ENCODE measurements at places on chromosomes 5 and 9.

DNA sequence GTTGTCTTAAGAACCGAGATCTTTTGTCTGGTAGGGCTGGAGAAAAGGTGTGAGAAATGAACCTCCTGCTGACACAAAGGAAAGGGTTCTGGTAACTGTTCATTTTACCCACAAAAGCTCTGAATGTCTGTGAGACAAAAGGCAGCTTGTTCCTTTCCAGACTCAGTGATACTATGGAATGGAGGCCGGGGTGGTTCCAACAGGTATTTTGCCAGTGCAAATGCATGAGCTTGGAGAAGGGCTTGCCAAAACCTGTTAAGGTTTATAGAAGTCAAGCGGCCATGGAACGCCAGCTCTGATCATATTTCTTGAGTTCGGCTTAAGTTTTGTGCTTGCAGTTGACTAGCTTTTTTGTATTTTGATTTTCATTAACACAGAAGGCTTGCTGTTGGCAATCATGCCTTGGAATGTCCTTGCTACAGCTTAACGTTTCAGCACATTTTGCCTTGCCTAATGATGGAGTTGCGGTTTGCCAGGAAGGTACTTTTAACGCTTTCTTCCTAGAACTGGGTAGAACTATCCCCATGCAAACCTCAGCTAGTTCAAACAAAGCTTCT, 328.6 kb downstream of the PIK3R1 start:
- no peaks in the 10 kb centered on the region for H3K27me3 ChIP-seq
- no peak overlapping the region for H3K4me3 ChIP-seq
- no peaks in the 10 kb centered on the region for H3K36me3 ChIP-seq
- DNase-seq, result no peak

DNA sequence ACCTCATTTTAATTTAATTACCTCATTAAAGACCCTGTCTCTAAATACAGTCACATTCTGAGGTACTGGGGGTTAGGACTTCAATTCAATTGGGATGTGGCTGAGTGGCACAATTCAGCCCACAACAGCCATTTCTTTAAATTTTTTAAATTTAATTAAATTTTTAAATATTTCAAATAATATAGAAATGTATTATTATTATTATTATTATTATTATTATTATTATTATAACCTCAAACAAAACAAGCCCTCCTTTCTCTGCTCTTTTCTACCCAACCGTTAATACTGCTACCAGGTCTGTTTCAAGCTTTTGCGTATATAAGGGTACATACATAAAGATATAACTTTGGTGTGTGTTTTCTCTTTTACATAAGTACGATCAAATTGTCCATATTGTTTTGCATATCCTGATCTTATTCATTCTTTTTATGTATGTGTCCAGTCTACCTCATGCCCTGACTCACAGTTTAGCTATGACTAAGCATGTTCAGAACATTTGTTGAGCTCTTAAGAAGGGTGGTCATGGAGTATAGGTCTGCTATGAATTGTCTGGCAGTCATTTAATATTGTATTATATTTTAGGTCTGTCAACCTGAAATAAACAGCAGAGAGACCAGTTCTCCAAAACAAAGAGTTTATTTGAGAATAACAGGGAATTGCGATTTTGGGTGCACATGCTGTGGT, 16.1 kb upstream of the RAB14 start:
- no peak for DNase-seq
- no peaks in the 10 kb centered on the region for H3K27me3 ChIP-seq
- no peaks in the 10 kb centered on the region for H3K36me3 ChIP-seq
- H3K4me1 ChIP-seq, result no peaks in the 10 kb centered on the region

DNA sequence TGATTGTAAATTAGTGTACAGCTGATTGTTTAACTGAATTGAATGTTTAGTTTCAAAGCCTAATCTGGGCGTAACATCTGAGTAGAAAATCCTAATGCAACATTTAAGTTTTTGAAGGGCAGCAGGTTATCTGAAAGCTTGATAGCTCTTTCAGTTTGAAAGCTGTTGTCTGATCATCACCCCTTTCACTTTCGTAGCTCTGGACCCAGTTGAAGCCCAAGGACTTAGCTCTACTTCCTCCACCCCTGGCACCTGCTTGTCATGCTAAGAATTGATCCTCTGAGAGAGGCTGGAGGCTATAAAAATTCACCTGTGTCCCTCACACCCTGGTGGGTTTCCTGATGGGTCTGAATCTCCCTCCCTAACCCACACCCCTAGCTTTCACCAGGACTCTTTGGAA, 86.0 kb downstream of the ZFAND5 start:
- DNase-seq, result no peak
- H3K4me1 ChIP-seq, result no peaks in the 10 kb centered on the region
- H3K27ac ChIP-seq, result no peak overlapping the region
- H3K36me3 ChIP-seq, result no peaks in the 10 kb centered on the region

GRCh38 chr5:88734191-88734640, 148.8 kb downstream of the MEF2C start:
- peak overlapping the region; percentile 27 for H3K4me3 ChIP-seq
- no peaks in the 10 kb centered on the region for H3K36me3 ChIP-seq
- no peaks in the 10 kb centered on the region for H3K27me3 ChIP-seq

GRCh38 chr9:100619665-100620064, 41.8 kb downstream of the CAVIN4 start:
- DNase-seq, result no peak
- H3K36me3 ChIP-seq, result no peaks in the 10 kb centered on the region
- H3K27ac ChIP-seq, result no peak overlapping the region
- no peaks in the 10 kb centered on the region for H3K4me1 ChIP-seq

GRCh38 chr5:128038643-128039042, 44.9 kb upstream of the SLC12A2 start:
- no peaks in the 10 kb centered on the region for H3K36me3 ChIP-seq
- H3K4me3 ChIP-seq, result no peak overlapping the region
- H3K27me3 ChIP-seq, result no peaks in the 10 kb centered on the region
- no peak for DNase-seq
- H3K27ac ChIP-seq, result no peak overlapping the region
- peaks cover 3% of the 10 kb centered on the region for H3K4me1 ChIP-seq

DNA sequence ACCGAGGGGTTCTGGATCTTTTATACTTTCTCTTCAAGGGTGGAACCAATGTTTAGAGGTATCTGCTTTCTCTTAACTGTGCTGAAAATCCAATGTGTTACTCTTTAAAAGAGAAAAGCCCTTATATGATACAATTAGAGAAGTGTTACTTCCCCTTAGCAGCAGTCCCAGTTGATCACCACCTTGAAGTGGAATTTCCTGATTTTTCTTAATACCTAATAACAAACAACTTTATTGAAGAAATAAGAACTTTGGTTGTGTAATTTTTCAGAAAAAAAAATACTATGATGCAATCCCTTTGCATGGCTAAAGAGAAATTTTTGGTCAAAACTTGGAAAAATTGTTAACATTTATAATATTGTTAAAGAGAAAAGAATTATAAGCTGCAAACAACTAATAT, 24.7 kb downstream of the SLC1A3 start:
- H3K27me3 ChIP-seq, result no peaks in the 10 kb centered on the region
- DNase-seq, result no peak
- no peak overlapping the region for H3K27ac ChIP-seq
- H3K4me1 ChIP-seq, result no peaks in the 10 kb centered on the region

- H3K4me3 ChIP-seq, result no peak overlapping the region
- DNase-seq, result no peak
- H3K4me1 ChIP-seq, result no peaks in the 10 kb centered on the region
- H3K27ac ChIP-seq, result no peak overlapping the region
- no peaks in the 10 kb centered on the region for H3K27me3 ChIP-seq
- no peaks in the 10 kb centered on the region for H3K36me3 ChIP-seq
Observed at GRCh38 chr9:438961-439768, 224.5 kb downstream of the DOCK8 start.

DNA sequence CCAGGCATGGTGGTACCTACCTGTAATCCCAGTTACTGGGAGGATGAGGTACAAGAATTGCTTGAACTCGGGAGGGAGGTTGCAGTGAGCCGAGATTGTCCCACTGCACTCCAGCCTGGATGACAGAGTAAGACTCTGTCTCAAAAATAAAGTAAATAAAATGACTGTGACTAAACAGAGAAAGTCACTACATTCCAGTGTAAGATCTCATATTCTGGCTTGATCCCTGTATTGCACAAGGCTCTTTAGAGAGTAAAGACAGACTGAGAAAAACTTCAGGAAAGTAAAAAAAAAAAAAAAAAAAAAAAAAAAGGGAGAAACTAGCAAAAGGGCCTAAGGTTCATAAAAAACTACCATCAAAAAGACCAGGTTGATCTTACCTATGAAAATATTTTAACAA, 106.6 kb upstream of the PJA2 start:
- DNase-seq, result no peak
- no peaks in the 10 kb centered on the region for H3K4me1 ChIP-seq
- no peak overlapping the region for H3K27ac ChIP-seq
- no peak overlapping the region for H3K4me3 ChIP-seq
